ENCODE measurements at places on chromosomes 11 and 22.

DNA sequence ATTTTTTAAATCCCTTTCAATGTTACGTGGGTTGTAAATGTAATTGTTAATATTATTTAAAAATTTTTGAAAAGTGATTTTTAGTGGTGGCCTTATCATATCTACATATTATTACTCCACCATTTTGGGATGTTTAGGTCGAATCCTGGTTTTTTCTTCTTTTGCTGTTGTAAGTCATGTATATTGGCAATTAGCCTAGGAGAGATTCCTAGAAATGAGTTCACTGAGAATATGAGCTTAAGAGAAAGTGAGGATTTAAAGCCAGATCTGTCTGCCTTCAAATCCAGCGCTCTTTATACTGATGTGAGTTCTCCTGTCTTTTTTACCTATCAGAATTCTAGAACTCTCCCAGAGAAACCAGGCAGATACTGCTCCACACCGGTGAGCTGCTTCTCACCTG lies 56.1 kb downstream of the PTPRJ start:
- no peak for DNase-seq

DNA sequence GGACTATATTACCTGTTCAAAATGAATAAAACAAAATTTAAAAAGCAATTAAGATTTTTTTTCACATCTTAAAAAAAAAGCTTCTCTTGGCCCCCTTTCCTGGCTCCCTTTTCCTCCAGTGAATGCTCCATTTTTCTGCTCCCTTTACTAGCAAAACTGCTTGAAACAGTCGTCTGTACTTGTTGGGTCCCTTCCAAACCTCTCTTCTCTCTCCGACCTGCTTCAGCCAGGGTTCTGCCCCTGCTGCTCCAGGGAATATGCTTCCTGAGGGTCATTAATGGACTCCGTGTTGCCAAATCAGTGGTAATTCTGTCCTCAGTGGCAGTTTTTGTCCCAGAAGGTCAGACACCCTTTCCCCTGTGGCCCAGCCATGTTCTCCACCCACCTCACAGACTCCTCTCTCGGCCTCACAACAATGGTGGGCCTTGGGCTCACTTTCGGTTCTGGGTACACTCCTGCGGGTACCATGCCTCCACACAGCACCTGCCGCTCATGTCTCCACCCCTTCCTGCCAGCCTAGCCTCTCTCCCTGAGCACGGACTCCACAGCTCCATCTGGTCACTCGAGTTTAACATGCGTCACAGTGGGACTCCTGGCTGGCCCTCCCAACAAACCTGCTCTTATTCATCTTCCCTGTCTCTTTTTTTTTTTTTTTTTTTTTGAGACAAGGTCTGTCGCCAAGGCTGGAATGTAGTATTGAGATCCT lies 7.8 kb upstream of the POLR3H start:
- DNase-seq, result no peak

- no peak for DNase-seq
Measured at GRCh38 chr11:35667257-35667656, 4.7 kb downstream of the TRIM44 start.

DNA sequence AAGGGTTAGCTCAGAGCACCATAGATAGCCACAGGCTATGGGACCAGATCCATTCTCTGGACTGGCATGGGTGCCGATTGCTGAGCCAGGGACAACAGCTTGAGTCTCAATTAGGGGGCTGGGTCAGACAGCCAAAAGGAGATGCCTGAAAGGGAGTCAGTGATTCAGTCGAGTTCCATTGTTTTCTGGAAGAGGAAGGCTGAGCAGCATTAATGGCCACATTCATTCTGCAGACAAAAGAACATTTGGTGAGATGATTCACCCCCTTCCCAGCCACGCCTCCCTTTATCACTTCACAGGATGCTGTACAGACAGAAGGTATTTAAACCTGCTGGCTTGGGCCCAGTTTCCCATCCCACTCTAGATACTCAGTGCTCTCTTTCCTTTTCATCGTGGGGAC lies 131.9 kb downstream of the ADAMTS15 start:
- DNase-seq, result peak; percentile 9

GRCh38 chr22:24592851-24593558 lies at the start of gene LRRC75B:
LRRC75B (minus strand) TSS chr22:24593073; CDS start chr22:24593039, 34 bp downstream.
- peak; percentile 88 for DNase-seq

DNA sequence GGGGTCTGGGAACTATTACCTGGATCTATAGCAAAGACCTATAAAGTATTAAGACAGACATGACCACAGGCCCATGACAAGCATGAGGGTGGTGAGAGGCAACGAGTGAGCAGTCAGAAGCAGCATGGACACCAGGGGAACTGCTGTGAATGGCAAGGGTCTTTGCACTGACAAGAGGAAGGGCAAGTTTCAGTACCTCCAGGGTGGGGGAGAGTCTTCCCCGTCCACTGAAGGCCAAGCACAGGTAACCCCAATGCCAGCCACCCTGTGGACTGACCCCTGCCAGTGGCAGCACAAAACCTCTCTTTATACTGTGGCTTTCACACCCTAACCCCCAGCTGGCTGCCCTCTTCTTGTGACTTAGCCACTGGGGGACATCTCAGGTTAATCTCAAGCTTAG lies 55.5 kb downstream of the CHST1 start:
- no peak for DNase-seq

- DNase-seq, result no peak
Measured at GRCh38 chr11:95503047-95503446, 272.0 kb upstream of the SESN3 start.

DNA sequence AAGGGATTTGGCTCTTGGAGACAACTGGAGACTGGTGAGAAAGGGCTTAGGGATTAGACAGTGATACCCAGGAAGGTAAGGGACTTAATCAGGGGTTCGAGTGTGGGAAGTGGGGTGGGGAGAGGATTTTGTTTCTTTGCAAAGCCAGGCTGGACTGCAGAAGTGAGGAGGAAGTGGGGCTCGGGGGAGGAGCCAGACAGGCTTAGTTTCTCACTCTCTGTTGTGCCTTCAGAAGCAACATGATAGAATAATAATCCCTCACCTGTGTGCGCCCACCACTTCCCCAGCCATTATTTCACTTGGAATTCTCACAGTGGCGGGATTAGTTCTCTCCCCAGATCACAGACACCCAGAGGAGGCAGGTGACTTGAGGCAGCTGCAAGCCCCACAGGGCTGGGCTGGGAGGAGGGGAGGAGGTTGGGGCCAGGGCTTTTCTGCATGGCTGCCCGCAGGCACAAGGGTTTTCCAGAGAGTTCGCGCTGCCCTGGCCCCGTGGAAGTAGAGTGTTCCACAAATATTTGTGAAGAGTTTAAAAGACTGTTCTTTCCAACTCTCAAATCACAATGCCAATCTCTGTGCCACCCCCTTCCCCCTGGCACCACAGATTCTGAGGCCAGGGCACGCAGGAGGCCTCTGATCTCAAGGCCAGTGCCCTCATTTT lies 4.0 kb upstream of the SEC14L2 start:
- DNase-seq, result no peak

- DNase-seq, result no peak
Measured at GRCh38 chr11:46345881-46346484, 1.3 kb upstream of the DGKZ start.

- no peak for DNase-seq
Measured at GRCh38 chr11:74642912-74643311, 50.5 kb downstream of the POLD3 start.

- DNase-seq, result no peak
Measured at GRCh38 chr22:21686193-21686608, 20.4 kb downstream of the PPIL2 start.
